ENCODE measurements at places on chromosomes 6 and 20.

DNA sequence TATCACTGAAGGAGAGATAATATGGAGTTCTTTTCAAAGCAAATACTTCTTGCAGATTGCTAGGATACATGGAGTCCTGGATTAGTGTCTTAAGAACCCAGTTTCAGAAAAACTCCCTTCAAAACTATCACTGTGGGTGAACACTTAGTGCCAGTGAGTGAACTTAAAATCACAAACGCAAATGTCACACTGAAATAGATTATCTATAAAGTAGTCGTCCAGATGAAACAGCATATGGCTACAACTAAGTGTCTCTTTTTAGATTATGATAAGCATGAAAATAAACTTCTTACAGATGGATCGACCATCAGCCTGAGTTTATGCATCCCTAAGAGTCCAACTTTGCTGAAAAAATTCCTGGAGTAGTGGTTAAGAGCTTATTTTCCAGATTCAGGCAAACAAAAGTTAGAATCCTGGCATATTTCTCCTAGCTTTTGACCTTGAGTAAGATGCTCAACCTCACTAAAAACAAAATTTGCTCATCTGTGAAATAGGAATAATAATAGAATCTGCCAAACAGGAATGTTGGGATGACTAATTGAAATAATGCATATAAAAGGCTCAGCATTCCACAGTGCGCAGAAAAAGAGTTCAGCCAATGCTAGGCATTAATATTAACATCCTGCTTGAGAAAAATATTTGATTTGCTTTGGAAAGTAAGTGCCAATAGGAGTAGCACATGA lies 70.4 kb downstream of the DOK5 start:
- no peak for DNase-seq

DNA sequence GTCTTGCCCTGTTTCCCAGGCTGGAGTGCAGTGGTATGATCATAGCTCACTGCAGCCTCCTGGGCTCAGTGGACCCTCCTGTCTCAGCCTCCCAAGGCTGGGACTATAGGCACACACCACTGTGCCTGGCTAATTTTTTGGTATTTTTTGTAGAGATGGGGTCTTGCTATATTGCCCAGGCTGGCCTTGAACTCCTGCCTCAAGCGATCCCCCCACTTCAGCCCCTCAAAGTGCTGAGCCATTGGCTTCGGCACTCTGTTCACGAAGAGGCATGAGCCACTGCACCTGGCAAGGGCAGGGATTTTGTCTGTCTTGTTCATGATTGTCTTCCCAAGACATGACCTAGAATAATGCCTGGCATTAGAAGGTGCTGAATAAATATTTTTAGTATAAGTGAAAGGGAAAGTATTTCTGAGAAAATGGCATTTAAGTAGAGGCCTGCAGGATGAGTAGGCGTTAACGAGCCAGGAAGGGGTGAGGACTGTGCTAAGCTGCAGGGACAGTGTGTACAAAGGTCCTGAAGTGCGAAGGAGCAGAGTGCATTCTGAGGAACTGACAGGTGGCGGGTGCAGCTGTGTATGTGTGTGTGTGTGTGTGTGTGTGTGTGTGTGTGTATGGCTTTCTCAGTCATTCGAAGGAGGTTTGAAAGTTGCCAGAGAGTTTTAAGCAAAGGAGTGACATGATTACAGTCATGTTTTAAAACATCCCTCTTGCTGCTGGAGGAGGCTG lies 43.0 kb downstream of the VEGFA start:
- DNase-seq: peak; percentile 57

DNA sequence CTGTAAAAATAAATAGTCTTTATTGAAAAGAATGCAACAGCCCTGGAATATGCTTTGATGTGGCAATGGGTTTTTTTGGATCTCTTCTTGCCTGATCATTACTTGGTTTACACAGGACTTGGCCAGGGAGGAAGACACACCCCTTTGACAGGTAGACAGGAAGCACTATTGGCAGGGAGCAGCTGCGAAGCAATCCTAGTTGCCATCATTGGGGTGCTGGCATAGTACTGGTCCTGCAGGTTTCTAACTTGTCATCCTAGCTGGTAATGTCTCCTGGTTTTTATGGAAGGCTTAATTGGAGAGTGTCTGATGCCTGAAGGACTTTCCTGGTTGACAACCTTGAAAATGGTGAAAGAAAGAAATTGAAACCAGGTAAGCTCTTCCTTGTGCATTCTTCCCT lies 71.2 kb upstream of the CCN6 start:
- no peak for DNase-seq

GRCh38 chr6:169263374-169263773 lies 9.7 kb upstream of the THBS2 start:
- DNase-seq: no peak

DNA sequence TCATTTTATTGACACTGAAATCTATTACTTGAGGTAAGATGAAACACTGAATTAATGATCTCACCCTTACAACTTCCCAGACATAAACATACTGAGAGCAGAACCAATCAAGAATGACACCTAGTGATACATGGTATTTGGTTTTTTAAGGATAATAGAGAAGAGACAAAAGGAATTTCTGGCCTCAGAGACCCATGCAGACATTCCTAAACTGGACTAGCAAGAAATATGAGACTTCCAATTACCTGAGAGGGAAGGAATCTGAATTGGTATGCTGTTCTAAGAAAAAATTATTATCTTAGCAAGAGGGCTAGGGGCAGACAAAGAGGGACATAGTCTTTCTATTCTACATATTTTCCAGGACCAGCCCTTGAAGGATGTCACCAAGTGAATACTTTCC lies 141.1 kb downstream of the BMP5 start:
- DNase-seq: no peak

GRCh38 chr20:12171923-12172524 lies 254.3 kb downstream of the BTBD3 start:
- DNase-seq: no peak

GRCh38 chr6:112231594-112232060 lies 22.7 kb downstream of the LAMA4 start:
- DNase-seq: no peak

GRCh38 chr20:20664795-20665589 lies 47.5 kb downstream of the RALGAPA2 start:
- DNase-seq: peak; percentile 29

DNA sequence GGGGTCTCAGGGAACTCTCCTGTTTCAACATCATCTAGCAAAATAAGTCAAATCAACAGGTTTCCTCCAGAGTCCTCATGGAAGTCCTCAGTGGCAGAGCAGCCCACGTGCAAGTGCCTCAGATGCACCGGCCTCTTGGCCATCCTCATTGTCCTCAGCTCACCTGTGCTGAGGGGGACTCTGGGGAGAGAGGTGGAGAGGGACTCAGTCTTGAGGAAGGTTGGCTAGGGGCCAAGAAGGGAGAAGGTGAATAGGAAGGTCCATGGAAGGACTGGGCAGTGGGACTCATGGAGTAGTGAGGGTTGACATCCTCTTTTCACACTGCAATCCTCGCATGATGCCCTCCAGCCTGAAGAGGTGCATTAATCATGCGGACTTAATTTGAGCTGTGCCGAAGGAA lies 77.9 kb upstream of the DUSP22 start:
- DNase-seq: no peak

- no peak for DNase-seq
Measured at GRCh38 chr6:106145741-106146227, 59.6 kb downstream of the PRDM1 start.

DNA sequence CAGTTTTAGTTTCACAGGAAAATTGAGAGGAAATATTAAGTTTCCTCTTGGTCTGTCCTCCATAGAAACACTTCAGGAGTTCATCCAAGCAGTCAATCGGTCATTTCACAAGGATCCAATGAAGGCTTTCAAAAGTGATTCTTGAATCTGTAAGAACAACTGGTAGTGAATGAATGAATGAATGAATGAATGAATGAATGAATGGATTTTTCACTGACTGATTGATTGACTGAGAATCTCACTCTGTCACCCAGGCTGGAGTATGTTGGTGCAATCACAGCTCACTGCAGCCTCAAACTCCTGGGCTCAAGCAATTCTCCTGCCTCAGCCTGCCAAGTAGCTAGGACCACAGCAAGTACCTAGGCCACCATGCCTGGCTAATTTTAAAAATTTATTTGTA lies 39.4 kb upstream of the TAF8 start:
- no peak for DNase-seq

DNA sequence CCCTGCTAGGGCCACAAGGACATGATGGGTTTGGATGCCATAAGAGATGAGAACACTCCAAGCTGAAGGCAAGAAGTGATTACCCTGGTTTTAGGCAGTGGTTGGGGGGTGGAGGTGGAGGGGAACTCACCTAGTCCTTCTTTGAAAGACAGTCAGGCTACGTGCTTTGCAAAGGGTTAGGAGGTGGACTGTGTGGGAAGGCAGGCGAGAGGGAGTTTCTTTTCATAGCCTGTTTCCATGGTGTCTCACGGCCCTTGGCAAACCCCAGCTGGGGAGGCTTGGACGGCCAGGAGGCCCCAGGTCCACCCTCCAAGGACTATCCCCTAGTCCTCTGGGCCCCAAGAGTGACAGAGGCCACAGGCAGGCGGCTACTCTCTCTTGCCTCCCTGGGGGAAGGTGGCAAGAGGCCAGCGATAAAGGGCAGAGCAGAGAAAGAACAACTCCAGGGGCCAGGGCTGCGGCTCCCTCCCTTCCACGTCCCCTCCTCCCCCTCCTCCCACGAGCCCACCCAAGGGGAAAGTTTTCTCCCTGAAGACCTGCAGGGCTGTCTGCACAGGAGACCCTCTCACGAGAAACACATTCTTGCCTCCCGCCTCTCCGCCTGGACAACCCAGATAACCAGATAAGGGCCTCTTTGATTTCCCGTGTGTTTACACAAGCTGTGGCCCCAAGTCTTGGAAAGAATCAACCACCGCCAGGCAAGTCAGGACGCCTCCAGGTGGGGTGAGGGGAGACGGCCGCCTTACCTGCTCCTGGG lies 74.4 kb downstream of the NOL4L start:
- no peak for DNase-seq

- no peak for DNase-seq
Measured at GRCh38 chr20:38246357-38247165, 14.0 kb downstream of the KIAA1755 start.

- DNase-seq: peak; percentile 76
Measured at GRCh38 chr20:21505161-21505809, 8.6 kb downstream of the NKX2-2 start.

GRCh38 chr6:7777074-7777473 lies 51.2 kb downstream of the BMP6 start:
- DNase-seq: no peak

DNA sequence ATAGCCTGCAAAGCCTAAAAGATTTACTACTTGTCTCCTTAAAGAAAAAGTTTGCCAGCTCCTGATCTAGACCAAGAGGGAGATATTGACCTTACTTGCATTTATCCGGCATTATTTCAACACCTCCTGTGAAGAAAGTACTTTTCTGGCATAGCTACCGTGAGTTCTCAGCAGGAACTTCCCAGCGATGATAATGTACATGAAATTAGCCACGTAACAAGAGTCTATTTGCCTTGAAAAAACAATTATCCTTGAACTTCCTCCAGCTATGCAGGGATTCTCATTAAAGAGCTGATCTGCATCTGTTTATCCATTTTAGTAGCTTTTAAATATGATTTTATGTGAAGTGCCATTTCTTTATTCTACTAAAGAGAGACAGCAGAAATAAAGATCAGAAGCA lies 41.7 kb downstream of the ALDH5A1 start:
- DNase-seq: no peak

DNA sequence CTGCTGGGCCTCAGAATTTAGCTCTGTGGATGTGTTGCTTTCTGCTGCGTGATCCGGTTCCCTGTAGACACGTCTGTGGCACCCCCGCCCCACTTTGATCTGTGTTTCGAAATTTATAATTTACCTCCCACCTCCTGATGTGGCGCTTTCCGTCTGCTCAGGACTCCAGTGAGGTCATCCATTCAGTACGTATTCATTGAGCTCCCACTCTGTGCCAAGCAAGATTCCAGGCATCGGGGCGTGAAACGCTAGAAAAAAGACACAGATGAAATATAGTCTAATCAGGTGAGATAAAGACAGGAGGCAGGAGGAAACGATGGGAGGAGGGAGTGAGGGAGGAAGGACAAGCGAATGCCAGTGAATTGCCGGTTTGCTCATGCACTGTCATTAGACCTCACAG lies 431.9 kb upstream of the SULF2 start:
- DNase-seq: no peak

DNA sequence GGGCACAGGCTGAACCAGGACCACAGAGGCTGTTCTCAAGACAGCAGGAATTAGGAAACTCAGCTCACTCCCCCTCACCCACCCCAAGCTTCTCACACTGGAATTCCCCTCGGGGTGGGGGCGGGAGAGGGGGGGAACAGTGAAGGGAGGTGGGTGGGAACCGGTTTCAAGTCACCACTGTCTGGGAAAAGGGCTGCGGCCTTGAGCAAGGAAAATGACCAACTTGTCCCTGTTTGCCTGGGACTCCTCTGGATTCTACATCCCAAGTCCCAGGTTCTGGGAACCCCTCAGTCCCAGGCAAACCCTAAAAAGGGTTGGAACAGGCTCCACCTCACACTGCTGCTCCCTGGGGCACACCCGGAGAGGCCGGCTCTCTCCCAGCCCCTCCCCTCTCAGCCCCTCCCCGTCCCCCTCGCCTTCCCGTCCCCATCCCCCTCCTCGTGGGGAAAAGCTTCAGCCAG lies 230.7 kb downstream of the TFAP2C start:
- DNase-seq: no peak

DNA sequence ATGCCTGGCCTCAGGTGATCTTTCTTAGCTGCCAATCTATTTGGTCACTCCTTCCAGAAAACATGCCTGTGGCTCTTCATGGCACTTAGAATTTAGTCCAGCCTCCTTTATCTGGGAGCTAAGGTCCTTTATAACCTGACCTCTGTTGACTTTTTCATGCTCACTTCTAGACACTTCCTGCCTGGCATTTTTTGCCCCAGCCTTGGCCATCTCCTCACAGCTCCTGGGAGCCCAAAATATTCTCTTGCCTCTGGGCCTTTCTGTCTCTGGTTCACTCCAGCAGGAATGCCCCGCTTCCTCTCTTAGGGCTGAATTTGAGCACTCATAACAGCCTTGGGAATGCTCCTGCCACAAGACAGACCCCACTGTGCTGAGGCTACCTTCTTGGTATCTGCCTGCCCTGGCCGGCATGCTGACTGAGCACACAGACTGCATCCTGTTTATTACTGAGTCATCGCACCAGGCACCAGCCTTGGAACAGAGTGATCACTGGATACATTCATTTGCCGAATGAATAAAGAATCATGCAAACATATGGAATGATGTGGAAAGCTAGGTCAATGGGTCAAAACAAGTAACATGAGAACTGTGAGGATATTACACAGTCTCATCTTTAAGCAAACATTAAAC lies 5.8 kb upstream of the EEF1E1 start:
- DNase-seq: no peak

- DNase-seq: no peak
Measured at GRCh38 chr6:122869437-122870024, 80.5 kb downstream of the SMPDL3A start.
